HS-5 (cell line): ENCODE measurements at places on chromosomes 6 and 20.

GRCh38 chr6:150129616-150130505, 13.0 kb upstream of the PPP1R14C start:
- DNase-seq: no peak

DNA sequence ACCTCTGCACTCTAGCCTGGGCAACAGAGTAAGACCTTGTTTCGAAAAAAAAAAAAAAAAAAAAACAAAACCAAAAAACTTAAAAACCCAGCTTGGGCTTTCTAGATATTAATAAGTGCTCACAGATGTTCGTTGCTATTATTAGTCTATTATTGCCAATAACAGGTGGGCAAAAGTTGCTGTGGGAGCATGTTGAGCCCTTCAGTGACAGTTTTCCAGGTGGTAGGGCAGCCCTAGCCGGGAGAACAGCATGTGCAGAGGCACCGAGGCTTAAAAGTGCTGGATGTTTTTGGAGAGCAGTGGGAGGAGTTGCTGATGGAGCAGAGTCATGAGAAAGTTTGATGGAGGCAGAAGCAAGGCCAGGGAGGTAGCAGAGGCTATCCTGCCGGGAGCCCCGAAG, 4.4 kb downstream of the PPP1R16B start:
- DNase-seq: no peak

DNA sequence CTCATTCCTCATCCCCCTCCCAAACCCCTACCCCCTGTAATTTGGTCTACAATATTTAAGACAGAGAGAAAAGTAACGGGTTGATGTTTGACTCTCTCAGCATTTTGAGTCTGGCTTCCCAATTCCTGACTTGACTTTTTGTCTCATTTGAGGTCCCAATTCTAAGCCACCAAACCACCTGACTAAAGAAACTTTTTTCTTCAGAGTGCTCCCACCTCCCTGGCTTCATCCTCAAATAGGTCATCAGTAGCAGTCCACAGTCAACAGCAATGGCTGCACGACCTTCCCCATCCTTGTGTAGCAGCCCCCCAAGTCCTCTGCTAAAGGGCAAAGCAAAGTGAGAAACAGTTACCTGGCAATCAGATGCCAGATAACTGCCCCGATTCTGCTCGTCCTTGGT, 1.8 kb downstream of the PLEKHG1 start:
- DNase-seq: no peak

- DNase-seq: no peak
Measured at GRCh38 chr6:122641819-122642218, 31.6 kb downstream of the PKIB start.

DNA sequence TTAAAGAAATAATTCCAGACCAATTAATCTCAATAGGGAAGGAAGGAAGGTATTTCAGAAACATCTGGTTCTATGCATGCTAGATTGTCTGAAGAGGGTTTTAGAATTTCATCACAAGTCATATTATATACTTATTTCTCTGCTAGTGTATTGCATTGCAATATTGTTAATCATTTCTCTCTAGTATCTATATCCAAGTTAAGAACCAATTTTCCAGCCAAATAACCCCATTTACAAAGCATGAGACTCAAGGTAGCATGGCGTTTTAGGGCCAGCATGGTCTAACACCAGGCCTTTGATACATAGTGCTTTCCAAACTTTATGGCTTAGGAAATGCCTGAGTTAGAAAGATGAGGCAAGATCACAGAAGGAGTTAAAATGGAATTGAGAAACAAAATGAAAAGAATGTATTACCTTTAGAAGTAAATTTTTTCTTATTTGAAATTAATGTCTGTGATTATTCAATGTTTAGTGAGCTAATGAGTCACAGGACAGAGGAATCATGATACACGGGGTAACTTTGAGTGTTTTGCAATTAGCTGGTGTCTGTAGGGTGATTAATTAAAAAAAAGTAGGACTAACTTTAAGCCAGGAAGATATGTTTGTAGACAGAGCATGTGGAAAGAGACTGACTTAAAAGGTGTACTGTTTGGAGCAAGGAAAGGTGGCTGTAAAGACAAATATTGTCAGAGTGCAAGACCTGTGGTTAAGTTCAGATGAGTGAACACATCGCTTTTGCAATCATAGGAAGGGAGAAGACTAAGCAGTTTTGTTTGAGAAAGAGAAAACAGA, 1006.2 kb upstream of the CITED2 start:
- DNase-seq: no peak

DNA sequence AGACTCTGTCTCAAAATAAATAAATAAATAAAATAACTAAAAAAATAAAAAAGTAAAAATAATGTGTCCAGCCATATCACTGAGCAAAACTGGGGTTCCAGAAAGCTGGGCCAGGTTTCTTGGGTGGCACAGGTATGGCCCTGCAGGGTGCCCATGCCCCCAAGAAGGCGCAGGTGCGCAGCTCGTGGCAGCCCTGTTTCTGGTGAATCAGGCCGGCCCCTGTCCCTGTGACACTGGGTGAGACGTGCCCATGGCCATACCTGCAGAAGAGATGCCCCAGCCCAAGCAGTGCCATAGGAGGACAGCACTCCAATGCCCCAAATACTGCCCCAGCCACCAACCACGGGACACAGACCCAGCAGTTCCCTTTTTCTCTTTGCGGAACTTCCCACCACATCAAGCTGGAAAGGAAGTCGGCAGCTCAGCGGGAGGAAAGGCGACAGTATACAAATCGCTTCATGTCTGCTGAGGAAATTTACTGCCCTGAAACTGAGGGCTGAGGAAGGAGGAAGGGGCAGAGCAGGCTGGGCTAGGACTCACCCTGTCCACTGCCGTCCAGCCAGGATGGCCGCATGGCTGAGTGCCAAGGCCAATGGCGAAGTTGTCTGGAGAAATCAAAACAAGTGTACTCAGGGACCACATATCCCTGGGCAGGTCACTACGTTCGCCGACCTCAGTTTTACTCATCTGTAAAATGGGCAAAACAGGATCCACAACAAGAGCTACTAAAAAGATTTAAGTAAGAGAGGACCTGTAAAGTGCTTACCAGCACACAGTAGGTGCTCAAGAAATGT, 55.4 kb downstream of the PREX1 start:
- no peak for DNase-seq

DNA sequence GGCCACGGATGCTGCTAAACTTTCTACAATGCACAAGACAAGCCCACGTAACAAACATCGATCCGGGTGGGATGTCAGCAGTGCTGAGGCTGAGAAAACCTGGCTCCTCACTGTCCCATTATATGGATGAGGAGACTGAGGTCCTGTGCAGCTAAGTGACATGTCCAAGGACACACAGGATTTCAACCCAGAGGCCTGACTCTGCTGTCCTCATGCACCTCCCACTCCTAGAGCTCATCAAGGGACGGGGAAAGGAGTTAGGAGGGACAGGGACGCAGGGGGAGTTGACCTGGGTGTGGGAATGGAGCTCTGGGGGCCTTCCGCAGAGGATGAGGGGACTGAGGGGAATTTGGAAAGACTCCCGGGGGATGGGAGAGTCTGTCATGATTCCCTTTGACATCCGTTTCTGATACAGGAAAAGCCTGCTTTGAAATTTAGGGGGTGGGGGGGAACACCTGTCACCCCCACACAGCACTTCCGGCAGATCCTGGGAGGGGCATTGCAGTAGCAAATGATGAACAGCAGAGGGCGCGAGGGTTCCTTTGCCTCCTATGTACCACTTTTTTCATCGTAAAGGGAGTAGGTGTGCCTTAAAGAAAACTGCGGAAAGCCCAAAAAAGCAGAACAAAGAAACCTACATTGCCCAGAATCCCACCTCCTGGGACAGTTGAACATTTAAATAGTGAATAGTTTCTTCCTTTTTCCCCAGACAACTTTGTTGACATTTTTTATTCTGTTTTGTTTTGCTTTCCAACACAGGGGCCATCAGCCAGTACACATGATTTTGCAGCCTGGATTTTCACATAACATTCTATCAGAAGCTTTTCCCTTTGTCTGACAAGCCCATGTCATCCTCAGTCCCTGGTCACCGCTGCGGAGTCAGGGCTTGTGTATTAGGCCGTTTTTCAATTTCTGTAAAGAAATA, 48.6 kb downstream of the SLC2A10 start:
- DNase-seq: peak; percentile 37

DNA sequence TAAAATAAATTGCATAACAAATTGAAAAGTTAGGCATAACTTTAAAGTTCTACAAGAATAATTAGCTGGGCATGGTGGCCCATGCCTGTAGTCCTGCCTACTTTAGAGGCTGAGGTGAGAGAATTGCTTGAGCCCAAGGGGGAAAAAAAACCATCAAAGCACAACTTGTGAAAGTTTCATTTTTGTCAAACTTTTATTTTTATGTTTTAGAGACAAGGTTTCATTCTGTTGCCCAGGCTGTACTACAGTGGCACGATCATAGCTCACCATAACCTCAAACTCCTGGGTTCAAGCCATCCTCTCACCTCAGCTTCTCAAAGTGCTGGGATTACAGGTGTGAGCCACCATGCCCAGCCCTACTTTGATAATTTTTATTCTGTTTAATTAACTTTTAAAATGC, 14.2 kb downstream of the KATNA1 start:
- DNase-seq: no peak

GRCh38 chr20:38435555-38435939, 419 bp upstream of the SNHG17 start:
- DNase-seq: peak; percentile 49

GRCh38 chr6:145092554-145092953, 642.8 kb downstream of the EPM2A start:
- no peak for DNase-seq

- DNase-seq: no peak
Measured at GRCh38 chr6:108710551-108710950, 137.7 kb upstream of the ARMC2 start.

GRCh38 chr20:34573541-34574300, 15.2 kb downstream of the MAP1LC3A start:
- DNase-seq: no peak

DNA sequence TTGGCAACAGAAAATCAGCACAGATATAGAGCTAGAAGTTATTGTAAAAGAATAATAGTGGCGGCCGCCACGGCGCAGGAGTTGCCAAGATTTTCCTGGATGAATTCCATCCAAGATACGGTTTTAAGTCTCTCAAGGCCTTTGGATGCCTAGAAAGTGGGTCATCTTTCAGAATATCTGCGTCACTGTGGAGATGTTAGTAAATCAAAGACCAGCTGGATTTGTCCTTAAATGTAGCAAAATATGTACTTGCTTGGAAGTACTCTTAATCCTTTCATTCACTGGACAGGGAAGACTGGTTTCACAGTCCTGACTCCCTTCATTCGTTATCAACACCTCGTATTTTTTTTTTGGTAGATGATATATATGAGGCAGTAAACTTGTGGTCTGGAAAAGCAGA, 83.0 kb downstream of the SLC22A3 start:
- DNase-seq: peak; percentile 19

DNA sequence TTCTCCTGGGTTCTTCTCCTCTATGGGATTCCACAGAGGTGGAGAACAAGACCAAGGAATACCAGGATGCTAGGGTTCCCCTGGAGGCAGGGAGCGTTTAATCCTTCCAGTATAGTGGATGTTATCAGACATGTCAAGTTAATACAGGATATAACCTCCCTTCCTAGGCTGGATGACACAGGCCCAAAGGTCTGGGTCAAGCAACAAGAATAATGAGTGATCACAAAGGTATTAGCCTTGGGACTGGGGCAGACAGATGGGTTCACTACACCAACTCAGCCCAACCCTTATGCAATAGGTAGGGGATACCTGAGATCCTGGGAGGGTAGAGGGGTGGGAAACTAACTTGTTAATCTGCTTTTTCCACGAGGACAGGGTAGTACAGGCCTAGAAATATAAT, 690.3 kb downstream of the HTR1B start:
- no peak for DNase-seq

DNA sequence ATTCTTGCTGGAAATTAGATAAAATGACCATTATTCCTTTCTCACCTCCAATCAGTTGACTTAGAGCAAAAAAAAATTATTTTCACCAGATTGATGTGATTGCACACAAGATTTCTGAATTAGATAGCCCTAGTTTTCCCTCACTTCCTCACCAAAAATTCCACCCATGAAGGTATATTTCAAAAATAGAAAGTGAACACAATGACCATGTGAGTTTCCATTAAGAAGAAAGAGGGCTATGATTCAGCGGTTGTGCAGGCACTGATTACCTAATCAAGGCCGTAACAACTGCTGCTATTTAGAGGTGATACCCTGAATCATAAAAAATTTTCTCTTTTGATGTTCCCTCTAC, 19.5 kb upstream of the RALGAPA2 start:
- no peak for DNase-seq

GRCh38 chr6:141452354-141452686, 680.4 kb upstream of the GJE1 start:
- no peak for DNase-seq

- DNase-seq: no peak
Measured at GRCh38 chr6:34182751-34183531, 37.1 kb upstream of the GRM4 start.

DNA sequence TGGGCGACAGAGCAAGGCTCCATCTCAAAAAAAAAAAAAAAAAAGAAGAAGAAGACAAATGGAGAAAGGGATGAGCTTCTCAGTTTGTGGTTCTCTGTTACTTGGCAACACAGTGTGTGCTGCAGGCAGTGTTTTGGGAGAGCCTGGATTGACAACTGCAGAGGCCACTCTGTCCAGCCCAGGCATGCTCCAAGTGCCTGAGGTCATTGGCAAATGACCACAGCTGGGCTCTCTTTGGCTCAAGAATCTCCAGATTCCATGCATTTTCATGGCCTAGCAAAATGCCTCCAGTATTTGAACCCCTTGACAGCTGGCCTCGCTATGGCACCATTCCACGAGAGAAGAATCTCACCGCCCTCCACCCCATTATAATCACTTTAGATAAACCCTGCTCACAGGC, 126.2 kb downstream of the ANKRD60 start:
- no peak for DNase-seq
